ENCODE measurements at places on chromosomes 5 and 9.

GRCh38 chr9:76573905-76574760, 115.2 kb downstream of the GCNT1 start:
- DNase-seq: no peak

GRCh38 chr5:148511810-148512347, 128.1 kb downstream of the FBXO38 start:
- no peak for DNase-seq

GRCh38 chr9:97969014-97969413, 14.1 kb upstream of the ANP32B start:
- no peak for DNase-seq

- no peak for DNase-seq
Observed at GRCh38 chr5:56514245-56514644, 281.1 kb upstream of the ANKRD55 start.

DNA sequence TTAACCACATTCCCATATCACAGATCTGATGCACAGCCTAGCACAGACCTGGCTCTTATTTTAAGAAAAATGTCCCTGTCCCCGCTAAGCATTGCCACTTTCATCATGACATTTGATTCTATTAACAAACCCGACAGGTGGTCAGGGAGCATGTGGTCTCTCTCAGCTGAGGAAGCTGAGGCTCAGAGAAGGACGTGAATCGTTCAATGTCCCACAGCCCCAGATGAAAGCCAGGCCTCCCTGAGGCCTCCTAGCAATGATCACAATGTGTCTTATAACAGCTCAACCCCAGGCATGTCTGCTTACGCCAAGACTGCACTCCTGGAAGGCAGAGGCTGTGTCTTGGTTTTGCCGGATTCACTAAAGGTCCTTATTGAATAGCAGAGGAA, 10.4 kb upstream of the CRB2 start:
- no peak for DNase-seq

GRCh38 chr9:98594546-98595160, 114.1 kb downstream of the GABBR2 start:
- no peak for DNase-seq

- DNase-seq: no peak
Observed at GRCh38 chr5:5188376-5189050, 48.4 kb downstream of the ADAMTS16 start.

DNA sequence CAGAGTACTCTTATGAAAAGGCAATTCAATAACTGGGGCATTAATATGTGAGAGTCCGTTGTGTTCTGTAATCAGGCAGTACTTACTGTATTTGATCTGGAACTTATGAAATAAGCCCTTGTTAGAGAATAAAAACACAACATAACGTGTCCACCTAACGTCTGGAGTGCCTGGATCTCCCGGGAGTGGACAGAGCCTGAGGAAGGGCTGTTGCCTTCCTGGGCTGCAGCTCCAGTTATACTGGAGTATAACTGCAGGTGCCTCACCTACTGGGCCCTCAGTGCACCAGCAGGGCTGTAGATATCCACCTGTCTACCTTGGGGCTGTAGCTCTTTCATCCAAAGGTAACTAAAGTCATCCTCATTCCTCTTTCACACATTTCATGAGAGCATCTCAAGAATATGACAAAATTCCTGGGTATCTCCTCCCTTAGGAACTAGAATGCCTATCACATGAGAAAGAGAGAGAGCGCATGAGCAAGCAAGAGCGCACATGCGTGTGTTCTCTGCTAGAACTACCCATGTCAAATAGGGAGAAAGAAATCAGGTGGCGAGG, 200.1 kb downstream of the GAPVD1 start:
- no peak for DNase-seq
